ENCODE measurements at places on chromosomes 1 and 21. TPM values are rescaled to one million over a fixed set of nuclear protein-coding genes. Genes with fewer than 3 reads are reported as not detected.

G0S2 gene
- total RNA-seq = 83.5 TPM

GRCh38 chr1:201511941-201512539 is 5.1 kb upstream of the CSRP1 start:
- DNase-seq = no peak

DNA sequence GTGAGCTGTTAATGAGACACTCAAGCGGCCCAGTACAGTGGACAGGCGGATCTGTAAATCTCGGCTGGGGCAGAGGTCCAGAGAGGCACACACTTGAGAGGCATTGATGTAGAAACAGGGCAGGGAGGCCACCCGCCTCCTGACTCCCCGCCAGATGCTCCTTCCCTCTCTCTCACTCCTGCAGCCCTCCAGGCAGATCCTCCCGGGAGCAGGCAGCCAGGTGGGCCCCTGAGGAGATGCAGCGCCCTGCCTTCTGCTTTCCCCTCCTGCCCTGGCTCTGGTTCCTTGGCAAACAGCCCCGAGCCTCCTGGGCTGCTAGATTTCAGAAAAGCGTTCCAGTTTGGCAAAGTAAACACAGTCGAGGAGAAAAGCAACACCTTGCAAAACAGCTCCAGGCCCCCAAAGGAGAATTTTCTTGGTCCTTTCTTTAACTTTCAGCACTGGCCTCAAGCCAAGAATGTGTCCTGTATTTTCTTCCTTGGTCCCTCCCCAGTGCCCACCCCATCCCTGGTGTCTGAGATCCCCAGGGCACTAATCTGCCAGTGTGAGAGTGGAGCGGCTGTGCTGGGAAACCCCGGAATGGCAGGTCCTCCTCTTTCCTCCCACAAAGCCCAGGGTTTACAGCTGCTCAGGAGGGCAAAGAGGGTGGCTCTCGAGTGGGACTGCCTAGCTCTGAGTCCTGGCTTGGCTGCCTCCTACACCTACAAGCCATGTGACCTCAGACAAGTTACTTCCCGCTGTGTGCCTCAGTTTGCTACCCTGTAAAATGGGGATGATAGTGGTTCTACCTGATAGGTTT is 29.4 kb upstream of the IFNLR1 start:
- DNase-seq = no peak

GRCh38 chr1:116910379-116911187 is 867 bp downstream of the PTGFRN start:
- DNase-seq = no peak

GRCh38 chr1:47424336-47424982 is 8.4 kb downstream of the FOXE3 start:
- no peak for DNase-seq

- peak; percentile 50 for DNase-seq
Observed at GRCh38 chr1:22749919-22750684, 39.5 kb downstream of the EPHB2 start.

DNA sequence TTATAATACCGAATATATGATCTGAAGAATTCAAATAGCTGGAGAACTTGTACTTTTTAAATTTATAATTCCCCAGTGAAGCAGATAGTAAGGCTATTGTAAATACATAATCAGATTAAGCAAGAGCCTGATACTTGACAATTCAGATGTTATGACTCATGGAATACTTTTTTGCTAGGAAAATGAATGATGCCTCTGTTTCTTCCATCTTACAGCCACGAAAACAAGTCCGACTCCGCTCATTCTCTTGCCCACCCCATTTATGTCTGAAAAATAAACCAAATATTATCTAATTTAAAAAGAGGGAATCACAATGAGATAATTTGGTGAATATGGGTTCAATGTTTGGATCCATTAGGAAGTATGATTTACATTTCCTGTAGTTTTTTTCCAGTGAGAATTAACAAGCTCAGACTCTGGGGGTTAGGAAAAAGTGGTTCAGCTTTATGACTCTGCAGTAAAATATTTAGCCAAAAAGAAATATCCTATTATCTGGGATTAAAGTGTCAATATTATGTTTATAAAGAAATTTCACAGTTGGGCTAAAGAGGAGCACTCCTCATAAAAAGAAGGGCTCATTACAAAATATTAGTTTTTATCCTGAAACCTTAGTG is 50.4 kb upstream of the DAB1 start:
- DNase-seq = no peak

GRCh38 chr1:111733183-111733991 is 5.8 kb downstream of the INKA2 start:
- DNase-seq = no peak

DNA sequence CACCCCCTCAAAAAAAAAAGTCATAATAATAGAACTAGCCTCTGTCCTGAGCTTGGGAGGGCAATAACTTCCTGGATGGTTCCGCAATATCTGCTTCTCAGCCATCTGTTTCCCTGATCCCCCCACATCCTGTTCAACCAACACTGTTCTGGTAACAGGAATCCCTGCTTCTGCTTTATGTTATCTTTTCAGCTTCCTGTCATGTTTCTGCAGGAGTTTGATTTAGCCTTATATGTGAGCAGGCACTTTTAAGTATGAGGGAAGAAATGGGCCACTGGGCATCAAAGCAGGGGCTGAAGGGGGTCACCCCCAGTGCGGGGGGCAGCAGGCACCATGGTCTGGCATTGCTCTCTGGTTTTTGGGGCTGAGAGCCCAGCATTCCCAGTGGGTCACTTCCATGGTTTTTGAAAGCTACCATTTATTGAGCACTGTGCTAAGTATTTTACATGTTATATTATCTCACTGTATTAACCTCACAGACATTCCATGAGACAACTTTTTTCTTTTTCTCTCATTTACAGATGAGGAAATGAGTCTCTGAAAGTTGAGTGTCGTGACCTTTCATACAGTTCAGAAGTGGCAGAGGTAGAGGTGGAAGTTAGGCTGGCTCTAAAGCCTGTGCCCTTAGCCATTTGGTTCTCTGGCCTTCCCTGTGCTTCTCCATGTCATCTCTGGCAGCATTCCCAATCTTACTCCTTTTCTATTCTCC is 61.9 kb downstream of the DNTTIP2 start:
- no peak for DNase-seq

CLDN17 gene
- total RNA-seq = not detected

- no peak for DNase-seq
Observed at GRCh38 chr1:58874757-58875755, 91.2 kb upstream of the JUN start.

JAM2 gene
- total RNA-seq = 20.9 TPM

AGT gene
- 42.0 TPM for total RNA-seq

Data from thoracic aorta (tissue), 2 donors.